Stromal cell of bone marrow (primary cell): ENCODE measurements at places on chromosomes 13 and 19.

- DNase-seq: no peak
Observed at GRCh38 chr13:40969169-40969901, 49.8 kb downstream of the ELF1 start.

- DNase-seq: no peak
Observed at GRCh38 chr19:9937001-9937411, 691 bp upstream of the OLFM2 start.

DNA sequence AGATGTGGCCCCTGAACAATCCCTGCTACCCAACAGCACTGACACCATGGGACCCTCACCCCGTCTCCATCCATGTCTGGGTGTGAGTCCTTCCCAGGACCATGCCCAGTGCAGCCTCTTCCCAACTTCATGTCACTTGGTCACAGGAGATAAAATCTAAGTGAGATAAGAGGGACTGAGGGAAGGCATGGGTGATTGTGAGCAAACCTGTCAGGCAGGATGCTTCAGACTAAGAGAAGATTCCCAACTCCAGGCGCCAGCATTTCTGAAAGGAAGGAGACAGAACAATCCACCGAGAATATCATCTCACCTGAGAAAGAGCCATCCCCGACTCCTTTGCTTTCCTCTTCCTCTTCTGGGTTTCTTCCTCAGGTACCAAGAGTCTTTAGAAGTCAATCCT is 7.5 kb downstream of the ZNF320 start:
- no peak for DNase-seq

- DNase-seq: peak; percentile 88
Observed at GRCh38 chr13:29993716-29994488, 143.5 kb upstream of the UBL3 start.

DNA sequence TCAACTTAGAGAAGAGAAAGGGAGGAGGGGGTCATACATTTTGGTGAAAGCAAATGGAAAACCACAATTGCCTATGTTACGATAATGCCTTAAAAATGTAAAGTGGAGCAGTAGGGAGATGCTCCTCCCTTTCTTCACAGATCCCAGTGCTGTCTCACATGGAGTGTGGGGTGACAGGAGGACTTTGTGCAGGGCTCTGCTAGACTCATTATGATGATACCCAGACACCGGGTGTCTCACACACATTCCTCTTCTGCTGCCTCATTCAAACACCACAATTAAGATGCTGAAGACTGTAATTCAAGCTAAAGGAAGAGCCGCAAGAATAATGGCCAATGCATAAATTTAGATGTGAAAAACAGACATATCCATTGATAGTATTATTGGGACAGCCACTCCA is 150.6 kb downstream of the LHFPL6 start:
- no peak for DNase-seq

DNA sequence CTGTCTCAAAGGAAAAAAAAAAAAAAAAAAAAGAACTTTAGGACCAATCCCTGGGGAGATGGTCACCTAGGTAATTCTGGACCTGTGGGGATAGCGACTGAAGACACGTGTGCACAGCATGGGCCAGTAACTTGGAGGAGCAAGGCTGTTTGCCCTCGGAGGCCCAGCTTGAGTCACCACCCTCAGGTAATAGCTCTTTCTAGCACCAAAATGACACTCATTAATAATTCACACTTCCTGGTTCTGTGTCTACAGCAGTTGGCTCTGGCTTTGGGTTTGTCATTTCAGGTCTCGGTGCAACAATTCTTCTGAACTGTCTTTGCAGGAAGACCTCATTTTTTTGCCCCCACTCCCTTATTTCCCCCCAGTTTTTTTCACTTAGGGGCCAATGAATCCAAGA is 3.9 kb upstream of the ATP11A start:
- DNase-seq: no peak

- DNase-seq: no peak
Observed at GRCh38 chr19:3007975-3008374, 21.1 kb downstream of the TLE2 start.

- peak; percentile 76 for DNase-seq
Observed at GRCh38 chr13:105598529-105598928, 936.9 kb downstream of the EFNB2 start.

- no peak for DNase-seq
Observed at GRCh38 chr13:84137292-84137691, 255.0 kb upstream of the SLITRK1 start.

- DNase-seq: no peak
Observed at GRCh38 chr19:40681039-40681438, 9.4 kb downstream of the NUMBL start.

GRCh38 chr13:39804332-39805210 is 149.1 kb downstream of the COG6 start:
- no peak for DNase-seq

DNA sequence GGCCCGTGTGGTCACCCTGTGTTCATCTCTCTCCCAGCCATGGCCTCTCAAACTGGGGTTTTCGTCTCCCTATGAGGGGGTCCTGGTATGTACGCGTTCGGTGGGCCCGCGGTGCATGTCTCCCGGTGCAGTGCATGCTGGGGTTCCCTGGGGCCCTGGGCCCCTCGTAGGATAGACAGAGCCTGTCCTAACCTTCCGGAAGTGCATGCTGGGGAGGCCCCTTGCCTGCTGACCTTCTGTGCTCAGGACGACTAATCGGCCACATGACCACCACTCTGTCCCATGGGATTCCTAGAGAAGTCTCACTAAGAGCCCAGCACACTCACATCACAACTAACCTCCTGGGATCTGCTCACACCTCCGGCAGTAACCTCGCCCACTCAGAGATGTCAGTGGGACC is 4.9 kb upstream of the USE1 start:
- peak; percentile 17 for DNase-seq

DNA sequence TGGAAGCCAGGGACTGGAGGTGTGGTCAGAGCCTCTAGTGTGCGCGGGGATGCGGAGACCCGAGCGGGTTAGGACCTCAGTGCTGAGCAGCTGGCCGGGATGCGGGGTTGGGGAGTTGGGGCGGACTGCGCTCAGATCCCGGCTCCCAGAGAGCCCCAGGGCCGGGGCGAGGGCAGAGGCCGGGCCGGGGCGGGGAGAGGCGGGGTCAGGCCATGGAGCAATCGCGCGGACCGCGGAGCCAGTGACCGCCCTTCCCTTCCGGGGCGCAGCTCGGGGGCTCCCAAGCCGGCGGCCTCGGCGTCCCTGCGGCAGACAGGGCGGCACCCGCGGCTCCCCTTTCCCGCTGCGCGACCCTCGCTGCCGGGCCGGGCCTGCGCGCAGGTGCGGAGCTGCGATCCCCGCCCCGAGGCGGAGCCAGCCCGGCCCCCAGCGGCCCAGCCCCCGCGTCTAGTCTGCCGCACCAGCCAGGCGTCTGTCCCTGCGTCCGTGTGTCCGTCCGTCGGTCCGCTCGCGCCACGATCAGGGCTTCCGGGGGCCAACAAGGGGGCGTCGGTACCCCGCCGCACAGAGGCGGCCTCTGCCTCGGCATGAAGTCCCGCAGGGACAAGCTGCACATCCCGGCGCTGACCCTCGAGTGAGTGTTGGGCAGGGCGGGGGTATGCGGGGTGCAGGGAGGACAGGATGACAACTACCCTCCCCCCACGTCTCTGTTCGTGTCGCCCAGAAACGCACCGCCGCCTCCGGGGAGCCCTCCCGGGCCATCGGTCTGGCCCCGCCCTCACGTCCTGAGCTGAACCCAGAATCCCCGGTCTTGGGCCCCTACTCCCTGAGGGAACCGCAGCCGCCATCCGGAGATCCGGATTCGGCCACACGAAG is 12.4 kb downstream of the MAST3 start:
- DNase-seq: no peak

DNA sequence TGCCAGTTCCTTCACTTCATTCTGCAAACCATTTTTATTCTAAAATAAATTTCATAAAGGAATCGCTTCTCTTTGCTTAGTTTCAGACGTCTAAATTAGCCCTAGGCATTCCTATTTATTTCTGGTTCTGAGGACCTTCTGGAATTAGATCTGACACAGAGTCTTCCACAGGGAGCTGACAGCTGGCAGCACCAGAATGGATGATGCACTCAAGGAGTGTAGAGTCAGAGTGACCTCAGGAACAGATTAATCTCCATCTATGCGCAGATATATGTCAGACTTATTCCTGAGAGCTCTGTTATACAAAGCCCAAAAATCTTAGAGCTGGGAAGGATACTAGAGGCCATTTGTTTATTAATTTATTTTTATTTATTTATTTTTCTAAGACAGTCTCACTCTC is 450.8 kb downstream of the HS6ST3 start:
- DNase-seq: no peak

- DNase-seq: no peak
Observed at GRCh38 chr13:101945435-101945834, 456.4 kb downstream of the FGF14 start.

GRCh38 chr19:18233224-18233825 is 7.1 kb upstream of the PDE4C start:
- DNase-seq: no peak

DNA sequence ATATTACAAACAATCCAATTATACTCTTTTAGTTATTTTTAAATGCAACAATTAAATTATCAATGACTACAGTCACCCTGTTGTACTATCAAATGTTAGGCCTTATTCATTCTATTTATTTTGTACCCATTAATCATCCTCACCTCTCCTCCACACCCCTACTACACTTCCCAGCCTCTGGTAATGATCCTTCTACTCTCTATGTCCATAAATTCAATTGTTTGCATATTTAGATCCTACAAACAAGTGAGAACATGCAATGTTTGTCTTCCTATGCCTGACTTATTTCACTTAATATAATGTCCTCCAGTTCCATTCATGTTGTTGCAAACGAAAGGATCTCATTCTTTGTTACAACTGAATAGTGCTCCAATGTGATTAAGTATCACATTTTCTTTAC is 1414.6 kb downstream of the SLITRK1 start:
- DNase-seq: no peak

DNA sequence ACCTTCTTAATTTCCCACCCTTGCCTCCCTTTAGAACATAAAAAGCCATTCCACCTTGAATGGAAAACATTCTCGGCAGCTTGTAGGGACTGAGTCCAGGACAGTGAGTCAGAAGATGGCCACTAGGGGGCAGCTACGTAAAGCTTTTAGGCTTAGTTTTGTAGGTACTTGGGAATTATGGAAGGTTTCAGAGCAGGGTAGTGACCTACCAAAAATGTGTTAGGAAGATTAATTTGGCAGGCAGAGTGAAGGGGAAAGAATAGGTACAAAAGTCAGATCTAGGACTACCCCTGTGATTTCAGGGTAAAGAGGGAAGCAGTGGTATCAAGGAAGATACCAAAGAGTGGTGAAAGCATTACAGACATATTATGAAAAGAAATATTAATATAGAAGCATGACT is 198.4 kb downstream of the NDFIP2 start:
- peak; percentile 43 for DNase-seq

DNA sequence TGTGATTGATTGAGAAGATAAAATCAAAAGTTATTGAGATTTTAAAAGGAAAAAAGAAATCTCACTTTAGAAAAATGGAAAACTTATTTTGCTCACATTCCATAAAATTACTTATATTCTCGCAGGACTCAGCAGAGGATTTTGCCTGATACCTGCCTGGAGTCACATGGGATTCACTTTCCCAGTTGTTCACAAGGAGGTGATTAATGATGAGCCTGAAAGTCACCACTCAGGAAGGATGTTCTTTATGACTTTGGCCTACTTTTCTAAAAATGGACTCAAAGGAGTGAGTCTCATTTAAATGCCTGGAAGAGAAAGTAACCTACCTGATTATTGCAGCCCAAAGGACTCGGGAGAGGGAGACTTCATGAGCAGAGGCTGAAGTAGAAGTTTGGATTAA is 34.5 kb upstream of the FAM216B start:
- DNase-seq: no peak

GRCh38 chr19:16778796-16779411 is 50.3 kb upstream of the SIN3B start:
- peak; percentile 22 for DNase-seq

DNA sequence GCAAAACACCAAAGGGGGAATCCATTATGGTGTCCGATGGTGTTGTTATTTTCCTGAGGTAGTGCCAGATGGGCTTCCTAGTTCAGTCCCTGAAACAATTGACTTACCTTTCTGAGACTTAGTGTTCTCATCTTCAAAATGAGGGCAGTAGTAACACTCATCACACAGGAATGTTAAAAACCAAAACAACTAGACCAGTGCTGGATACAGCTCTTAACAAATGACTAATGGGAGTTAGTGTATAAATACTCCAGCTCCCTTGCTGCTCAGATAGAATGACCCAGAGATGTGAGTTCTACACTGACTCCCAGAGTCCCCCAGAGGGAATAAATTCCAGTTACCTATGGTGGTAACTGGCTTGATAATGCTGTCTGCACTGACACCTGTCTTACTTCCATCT is 49.9 kb downstream of the MBD3L2B start:
- no peak for DNase-seq

GRCh38 chr13:51856027-51856736 is 5.6 kb upstream of the CCDC70 start:
- no peak for DNase-seq

DNA sequence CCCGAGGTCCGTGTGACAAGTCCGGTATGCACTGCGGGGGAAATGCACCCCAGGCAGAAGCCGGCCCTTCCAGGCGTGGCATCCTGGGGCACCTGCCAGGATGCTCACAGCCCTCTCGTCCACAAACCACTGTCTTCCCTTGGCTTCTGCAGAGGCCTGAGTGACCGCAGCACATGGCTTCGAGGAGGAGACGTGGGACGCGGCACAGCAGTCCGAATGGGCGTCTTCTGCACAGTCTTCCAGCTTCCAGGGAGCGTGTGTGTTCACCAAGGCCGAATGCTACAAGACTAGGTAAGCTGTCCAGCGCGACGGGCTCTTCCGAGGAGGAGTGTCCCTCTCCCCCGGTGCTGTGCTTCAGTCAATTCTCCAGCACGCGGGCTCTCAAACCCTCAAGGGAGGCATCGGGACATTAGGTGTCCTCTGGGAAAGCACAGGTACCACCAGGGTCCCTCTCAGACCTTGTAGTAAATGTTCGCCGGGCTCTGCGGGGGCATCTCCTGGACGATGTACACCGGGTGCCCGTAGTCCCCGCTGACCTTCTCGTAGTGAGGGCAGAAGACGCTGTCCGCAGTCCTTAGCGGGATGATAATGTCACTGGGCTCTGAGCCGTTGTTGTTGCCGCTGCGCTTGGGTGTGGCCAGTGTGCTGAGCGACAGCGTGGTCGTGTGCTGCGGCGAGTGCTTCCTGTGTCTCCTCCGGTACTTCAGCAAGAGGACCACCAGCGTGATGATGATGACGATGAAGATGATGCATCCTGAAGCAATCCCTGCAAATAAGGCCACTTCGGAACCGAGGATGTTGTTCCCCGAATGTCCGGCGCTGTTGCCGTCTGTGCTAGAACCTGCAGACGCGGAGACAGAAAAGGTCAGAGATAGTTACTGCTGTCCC is 42.6 kb downstream of the EFNB2 start:
- no peak for DNase-seq

GRCh38 chr13:29319451-29319850 is 276.0 kb downstream of the SLC7A1 start:
- DNase-seq: no peak

- DNase-seq: no peak
Observed at GRCh38 chr13:36718686-36719085, 44.9 kb downstream of the SERTM1 start.

- peak; percentile 24 for DNase-seq
Observed at GRCh38 chr13:109989686-109990085, 203.3 kb upstream of the IRS2 start.

GRCh38 chr19:41327076-41327575 is 17.2 kb downstream of the CCDC97 start:
- no peak for DNase-seq

GRCh38 chr13:24271601-24272451 is 37.6 kb upstream of the C1QTNF9 start:
- DNase-seq: peak; percentile 61

- no peak for DNase-seq
Observed at GRCh38 chr19:29404951-29405727, 120.7 kb upstream of the VSTM2B start.

- no peak for DNase-seq
Observed at GRCh38 chr19:4161415-4162077, 8.1 kb downstream of the CREB3L3 start.
